HFFc6 (cell line): ENCODE measurements at places on chromosomes 2 and 18. TPM values are rescaled to one million over a fixed set of nuclear protein-coding genes. Genes with fewer than 3 reads are reported as not detected.

- peak; percentile 4 for DNase-seq
Observed at GRCh38 chr2:34102339-34102738, 503.2 kb upstream of the FAM98A start.

- DNase-seq: no peak
Observed at GRCh38 chr2:25238920-25239319, 70.5 kb upstream of the POMC start.

DNA sequence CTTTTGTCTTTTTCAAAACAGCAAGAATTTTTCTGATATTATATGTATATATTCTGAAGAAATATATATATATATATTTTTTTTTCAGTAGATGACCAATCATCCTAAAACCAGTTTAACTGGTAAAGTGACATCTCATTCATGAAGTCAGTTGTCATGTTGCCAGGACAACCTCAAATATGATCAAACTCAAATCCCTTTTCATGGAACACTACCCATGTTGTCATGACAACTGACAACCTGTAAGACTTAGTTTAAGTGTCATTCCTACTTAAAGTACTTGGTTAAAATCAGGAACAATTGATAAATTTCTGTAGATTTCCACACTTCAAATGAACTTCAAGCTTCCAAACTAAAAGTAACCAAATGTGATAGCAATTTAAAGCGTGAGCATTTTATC is 101.8 kb upstream of the ERBB4 start:
- DNase-seq: no peak

GRCh38 chr2:112173646-112174319 is 35.6 kb downstream of the FBLN7 start:
- DNase-seq: no peak

KYNU gene
- 0.34 TPM in 1 of 2 replicates, not detected in the other for total RNA-seq

DNA sequence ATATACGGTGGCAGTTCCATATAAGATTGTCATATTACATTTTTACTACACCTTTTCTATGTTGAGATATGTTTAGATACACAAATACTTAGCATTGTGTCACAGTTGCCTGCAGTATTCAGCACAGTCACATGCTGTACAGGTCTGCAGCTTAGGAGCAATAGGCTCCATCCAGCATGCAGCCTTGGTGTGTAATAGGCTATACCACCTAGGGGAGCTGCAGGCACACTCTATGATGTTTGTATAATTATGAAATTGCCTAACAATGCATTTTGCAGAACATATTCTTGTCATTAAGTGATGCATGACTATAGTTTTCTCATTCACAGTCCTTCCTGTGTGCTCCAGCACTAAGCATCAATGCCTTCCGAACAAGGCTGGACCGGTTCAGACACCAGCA is 133.4 kb downstream of the NDUFA10 start:
- no peak for DNase-seq

DNA sequence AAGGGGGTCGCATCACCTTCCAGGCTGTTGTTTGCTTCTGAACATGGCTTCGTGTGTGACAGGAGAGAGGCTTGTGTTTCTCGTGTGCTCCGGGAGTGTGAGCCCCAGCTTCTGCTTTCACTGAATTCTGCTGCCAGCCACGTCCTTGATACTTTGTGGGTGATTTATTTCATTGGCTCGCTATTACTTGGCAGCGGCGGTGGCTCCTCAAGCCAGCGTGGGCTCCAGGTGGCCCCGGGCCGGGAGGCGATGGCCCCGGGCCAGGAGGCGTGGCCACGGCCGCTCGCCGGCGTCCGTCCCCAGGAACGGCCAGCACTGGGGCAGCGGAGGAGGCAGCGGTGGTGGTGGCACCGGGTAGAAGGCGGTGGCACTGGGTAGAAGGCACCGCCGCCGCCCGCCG is 63.1 kb downstream of the NAPG start:
- DNase-seq: no peak

DNA sequence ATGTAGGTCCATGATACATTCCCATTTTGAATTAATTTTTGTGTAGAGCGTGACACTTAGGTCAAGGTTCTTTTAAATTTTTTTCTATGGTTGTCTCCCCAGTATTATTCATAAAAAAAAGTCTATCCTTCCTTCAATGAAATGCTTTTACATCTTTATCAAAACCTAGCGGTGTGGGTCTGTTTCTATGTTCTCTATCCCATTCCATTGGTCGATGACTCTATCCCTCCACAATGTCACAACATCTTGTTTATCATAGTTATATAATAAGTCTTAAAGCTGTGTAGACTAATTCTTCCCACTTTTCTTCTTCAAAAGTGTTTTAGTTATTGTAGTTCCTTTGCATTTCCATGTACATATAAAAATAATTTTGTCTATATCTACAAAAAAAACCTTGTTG is 47.2 kb upstream of the GPR17 start:
- no peak for DNase-seq

CACNB4 gene
- 0.12 TPM in 1 of 3 replicates, not detected in the others for total RNA-seq

PXDN gene
- total RNA-seq: 283 and 330 TPM in 2 replicates

PSD4 gene
- total RNA-seq: 1.1 to 1.5 TPM (median 1.5 TPM) in 3 replicates

DNA sequence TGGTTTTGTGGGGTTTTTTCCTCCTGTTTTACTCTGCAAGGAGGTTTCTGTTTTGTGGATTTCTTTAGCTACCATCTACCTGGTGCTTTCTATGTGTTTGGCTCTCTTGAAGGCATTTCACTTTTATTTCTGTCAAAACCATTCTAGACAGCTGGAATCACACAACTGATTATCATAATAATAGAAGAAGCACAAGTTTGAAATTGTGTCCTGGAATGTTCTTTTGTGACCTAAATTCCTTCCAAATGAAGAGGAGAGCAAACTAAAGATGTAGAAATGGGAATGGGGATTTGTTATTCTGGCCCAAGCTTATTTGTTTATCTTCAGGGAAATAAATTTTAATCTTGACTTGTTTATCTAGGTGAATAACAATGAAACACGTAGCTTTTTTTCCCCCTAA is 17.0 kb upstream of the MFSD2B start:
- no peak for DNase-seq

- DNase-seq: no peak
Observed at GRCh38 chr2:105822186-105822585, 77.5 kb downstream of the NCK2 start.

DNA sequence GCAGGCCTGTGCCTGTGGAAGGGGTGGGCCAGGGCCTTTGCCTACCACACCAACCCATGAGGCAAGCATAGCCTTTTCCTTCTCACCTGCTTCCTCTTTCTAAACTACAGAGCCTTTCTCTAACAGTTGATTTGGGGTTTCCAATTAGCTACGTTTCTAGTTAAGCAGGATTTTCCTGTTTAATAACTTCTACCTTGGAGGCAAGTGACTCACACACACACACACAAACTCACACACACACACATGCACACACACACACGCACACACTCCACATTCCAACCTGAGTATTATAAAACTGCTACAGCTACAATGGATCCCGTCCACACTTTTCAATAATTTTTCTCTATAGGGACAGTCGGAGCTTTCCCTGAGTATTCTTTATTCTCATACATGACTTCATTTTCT is 84.9 kb downstream of the SOX11 start:
- no peak for DNase-seq

DNA sequence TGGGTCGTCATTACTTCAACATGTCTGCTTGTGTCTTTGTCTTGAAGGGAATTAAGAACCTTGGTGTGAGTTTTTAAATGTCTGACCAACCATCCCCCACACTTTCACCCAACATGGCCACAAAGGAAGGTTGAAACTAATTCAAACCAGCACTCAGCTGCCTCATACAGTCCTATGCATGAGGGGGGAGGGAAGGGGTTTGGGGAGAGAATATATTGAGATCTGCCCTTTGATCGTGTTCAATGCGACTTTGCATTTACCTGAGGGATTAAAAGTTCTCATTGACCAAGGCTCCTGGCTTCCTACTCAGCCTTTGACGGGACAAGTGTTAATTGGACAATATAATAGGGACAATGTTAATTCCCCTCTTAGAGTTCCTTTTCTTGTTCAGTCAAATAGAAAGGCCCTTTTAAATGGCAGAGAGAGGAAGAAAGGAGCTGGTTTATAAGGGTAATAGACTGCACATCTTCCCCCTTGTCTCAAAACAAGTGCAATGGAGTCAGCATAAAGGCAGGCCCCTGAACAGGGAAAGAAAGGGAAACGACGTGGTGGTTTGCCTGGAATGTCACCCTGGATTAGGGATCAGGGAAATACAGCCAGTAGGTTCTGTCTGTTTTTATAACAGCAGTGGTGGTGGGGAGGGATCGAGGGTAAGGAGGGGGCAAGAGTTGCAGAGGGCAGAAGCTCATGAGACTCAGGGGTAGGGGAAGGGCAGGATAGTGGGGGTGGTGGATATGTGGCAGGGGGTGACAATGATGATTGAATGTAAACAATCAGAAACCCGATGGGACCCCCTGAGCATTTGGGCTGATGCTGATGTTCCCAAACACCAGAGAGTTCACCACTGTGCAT is 198.7 kb downstream of the MYCN start:
- DNase-seq: no peak

CKAP2L gene
- 10.7 and 28.7 TPM in 2 replicates for total RNA-seq

DNA sequence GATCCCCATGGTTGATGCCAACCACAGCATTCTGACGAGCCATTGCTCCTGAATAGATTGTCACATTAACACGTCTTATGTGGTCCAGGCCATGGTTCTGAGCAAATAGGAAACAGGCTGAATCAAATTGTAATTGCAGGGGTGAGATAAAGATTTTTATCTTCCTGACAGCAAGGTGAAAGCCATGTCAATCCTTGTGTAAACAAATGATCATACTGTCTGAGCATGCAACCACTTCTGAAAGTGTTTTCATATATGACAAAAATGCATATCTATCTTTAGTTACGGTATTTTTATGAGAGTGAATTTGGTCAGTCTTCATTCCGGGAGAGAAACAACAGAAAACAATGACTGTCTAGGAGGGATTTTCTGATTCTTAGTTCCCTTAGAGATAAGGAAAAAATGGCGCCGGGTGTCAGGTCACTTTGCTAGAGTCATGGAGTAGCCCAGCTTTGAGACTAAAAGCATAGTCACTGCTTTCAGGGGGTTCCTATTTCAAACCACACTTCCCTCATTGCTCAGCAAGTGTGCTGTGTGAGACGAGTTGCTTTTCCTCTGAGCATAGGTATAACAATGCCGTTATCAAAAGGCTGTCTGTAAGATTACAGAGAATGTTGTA is 958.9 kb downstream of the DCDC2C start:
- no peak for DNase-seq

DNA sequence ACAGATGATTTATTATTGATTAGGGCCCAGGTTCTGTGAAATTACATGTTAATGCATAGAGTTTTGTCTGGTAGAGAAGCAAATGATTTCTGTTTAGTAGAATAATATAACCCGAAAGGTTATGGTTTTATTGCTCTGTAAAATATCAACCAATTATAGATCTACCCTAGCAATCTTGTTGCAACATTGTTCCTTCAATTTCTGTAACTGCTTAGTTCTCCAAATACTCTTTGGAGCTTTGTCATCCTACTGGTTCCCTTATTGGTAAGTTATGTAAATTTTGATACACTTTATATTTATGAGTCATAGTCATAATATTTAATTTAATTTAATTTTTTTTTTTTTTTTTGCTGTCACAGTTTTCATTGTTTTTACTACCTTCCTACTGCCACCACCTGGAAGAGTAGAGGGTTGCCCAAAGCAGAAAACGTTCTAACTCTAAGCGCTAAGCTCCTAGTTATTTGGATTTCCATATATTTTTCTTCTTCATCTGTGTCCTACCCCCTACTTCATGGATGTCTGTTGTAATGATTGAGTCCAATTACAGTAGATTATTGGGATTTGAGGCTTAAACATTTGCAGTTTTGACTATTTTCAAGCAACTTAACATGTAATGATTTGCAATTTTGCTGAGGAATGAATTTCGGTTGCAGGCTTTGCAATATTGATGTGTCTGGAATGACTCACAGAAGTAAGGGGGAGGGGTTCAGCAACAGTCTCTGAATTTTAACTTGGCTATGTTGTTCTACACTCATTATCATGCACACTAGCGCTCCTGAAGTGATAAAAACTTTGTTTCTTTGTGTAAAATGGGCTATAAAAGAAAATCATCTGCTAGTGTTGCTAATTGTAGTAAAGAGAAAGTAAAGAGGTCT is 51.1 kb downstream of the NABP1 start:
- no peak for DNase-seq

DNA sequence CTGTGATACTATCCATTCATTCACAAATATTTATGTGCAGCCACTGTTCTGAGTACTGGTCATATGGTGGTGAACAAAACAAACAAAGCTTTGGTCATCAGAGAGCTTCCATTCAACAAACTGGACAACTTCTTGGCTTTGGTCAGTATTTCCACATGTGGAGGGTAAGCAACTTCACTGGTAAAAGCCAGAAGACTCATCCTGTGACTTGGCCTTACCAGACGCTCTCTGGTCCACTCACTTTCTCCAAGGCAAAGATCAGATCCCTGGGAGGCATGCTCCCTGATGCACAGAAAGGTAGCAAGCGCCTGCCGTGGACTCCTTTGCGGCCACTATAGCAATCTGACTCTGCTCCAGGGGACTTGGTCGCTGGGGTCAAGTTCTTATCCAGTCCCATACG is 179.5 kb downstream of the EN1 start:
- peak; percentile 80 for DNase-seq

GNLY gene
- total RNA-seq: not detected in 3 replicates

DNA sequence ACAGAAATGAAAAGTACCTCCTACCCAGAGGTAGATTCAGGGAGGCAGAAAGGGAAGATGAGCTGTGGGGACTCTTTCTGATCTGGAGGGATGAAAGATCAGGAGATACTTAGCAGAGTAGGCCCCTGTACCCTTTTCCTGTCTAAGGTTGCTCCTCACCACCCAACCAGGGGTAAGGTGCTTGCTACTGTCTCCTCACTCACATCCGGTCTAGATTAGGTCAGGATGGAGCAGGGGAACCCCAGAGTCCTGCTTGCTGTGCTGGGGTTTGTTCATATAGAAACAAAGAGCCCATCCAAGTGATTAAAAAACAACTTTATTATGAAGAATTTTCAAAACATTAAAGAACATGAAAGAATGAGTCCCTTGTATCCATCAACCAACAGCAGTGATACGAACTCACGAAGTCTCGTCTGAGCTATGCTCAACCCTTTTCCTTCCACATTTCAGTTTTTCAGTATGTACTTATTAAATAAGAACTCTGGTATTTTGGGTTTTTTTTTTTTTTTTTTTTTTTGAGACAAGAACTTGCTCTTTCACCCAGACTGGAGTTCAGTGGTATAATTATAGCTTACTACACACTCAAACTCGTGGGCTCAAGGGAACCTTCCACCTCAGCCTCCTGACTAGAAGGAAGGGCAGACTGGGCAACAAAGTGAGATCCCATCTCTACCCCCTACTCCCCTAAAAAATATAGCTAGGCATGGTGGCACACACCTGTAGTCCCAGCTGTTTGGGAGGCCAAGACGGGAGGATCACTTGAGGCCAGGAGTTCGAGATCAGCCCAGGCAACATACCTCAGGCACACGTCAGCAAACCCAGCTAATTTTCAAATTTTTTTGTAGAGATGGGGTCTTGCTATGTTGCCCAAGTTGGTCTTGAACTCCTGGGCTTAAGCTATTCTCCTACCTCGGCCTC is 28.5 kb upstream of the MCFD2 start:
- no peak for DNase-seq

GRCh38 chr2:159895258-159896065 is 97.5 kb upstream of the CD302 start:
- DNase-seq: no peak
